H1 (cell line): ENCODE measurements at places on chromosomes 7 and 10.

DNA sequence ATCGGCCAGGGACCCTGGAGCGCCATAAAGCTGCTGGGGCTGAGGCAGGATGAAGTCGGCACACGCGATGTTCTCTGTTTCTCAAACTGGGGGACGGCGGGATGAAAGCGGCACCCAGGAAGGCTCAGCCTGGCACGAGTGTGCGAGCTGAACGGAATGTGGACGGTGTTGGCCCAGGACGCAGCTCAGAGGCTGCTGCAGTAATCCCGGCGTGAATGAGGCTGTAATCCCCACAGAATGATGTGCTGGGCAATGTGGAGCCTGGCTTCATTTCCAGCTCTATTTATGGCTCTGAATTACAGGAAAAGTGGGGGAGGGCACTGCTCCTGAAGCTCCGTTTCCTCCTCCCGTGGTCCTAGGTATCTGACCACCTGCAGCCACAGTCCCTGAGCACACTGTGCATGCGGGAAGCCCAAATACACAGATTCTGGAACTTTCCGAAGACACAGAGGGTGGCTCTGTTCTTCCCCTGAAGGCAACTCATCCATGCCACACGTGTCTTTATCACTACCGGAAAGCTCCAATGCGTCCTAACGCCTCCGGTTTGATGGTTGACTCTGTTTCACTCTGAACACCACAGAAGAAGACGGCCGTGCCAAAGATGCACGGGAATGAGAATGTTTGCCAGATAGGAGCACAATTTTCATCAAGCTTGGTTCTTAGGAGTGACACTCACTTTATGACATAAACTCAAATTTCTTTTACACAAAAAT is 37.6 kb downstream of the KLF6 start:
- no peak for DNase-seq
- H3K27me3 ChIP-seq: no peaks in the 10 kb centered on the region
- H3K4me1 ChIP-seq: no peaks in the 10 kb centered on the region; the same call in 1 of the 2 replicates

DNA sequence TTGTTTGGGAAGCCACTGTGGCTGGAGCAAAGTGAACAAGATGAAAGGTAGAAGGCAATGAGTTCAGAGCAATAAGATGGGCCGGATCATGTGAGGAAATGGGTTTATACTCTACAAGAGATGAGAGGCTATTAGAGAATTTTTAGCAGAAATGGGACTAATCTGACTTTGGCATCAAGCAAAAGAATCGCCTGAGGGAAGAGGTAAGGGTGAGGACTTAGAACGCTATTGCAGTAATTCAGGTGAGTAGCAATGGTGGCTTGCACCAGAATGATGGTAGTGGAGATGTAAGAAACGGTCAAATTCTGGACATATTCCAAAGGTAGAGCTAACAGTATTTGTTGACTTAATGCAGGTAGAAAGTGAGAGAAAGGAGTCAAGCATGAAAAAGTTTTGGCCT is 29.5 kb upstream of the AKAP9 start:
- no peak for DNase-seq
- no peak overlapping the region for H3K4me3 ChIP-seq
- no peak overlapping the region for H3K27ac ChIP-seq
- H3K27me3 ChIP-seq: no peaks in the 10 kb centered on the region
- H3K36me3 ChIP-seq: no peaks in the 10 kb centered on the region

DNA sequence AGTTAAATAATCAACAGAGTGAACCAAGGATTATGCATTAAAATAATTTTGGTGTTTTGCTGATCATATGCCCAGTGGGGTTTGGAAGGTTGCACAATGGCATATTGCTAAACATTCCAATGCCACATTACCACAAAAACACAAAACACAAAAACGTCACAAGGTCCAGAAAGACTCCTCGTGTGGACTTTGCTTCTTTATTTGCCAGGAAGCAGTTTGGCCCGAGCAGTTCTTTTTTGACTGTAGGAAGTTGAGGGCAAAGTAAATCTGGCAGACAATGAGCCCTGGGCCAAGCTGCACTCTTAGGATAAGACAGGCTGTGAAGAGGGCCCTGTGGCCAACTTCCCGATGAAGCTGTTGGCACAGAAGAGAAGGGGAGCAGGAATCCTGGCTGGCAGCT is 39.2 kb upstream of the SLC35B4 start:
- H3K36me3 ChIP-seq: no peaks in the 10 kb centered on the region
- H3K27me3 ChIP-seq: no peaks in the 10 kb centered on the region
- no peak overlapping the region for H3K27ac ChIP-seq
- no peak overlapping the region for H3K4me3 ChIP-seq
- no peaks in the 10 kb centered on the region for H3K4me1 ChIP-seq

GRCh38 chr7:133836666-133837065 is 290.5 kb upstream of the LRGUK start:
- H3K4me1 ChIP-seq: no peaks in the 10 kb centered on the region
- H3K27ac ChIP-seq: no peak overlapping the region
- H3K36me3 ChIP-seq: no peaks in the 10 kb centered on the region
- no peaks in the 10 kb centered on the region for H3K27me3 ChIP-seq

- H3K4me1 ChIP-seq: peaks cover 4% of the 10 kb centered on the region
- H3K4me3 ChIP-seq: no peak overlapping the region
- H3K27me3 ChIP-seq: no peaks in the 10 kb centered on the region
Measured at GRCh38 chr10:109902992-109903947, 20.0 kb downstream of the XPNPEP1 start.

- H3K4me3 ChIP-seq: peak overlapping the region; percentile 72
- no peaks in the 10 kb centered on the region for H3K36me3 ChIP-seq
- DNase-seq: no peak
- no peaks in the 10 kb centered on the region for H3K4me1 ChIP-seq
- no peak overlapping the region for H3K27ac ChIP-seq
Measured at GRCh38 chr10:116741391-116742351, 695 bp downstream of the HSPA12A start.

GRCh38 chr10:92124616-92125143 is 166.2 kb downstream of the CPEB3 start:
- H3K4me1 ChIP-seq: no peaks in the 10 kb centered on the region
- H3K27me3 ChIP-seq: no peaks in the 10 kb centered on the region
- H3K27ac ChIP-seq: no peak overlapping the region
- no peak overlapping the region for H3K4me3 ChIP-seq

- no peak overlapping the region for H3K4me3 ChIP-seq
- no peaks in the 10 kb centered on the region for H3K4me1 ChIP-seq
- no peaks in the 10 kb centered on the region for H3K36me3 ChIP-seq
- H3K27ac ChIP-seq: no peak overlapping the region
- H3K27me3 ChIP-seq: no peaks in the 10 kb centered on the region
Measured at GRCh38 chr10:3347413-3348182, 175.0 kb upstream of the PITRM1 start.

GRCh38 chr10:89591796-89592271 is 53.2 kb downstream of the PANK1 start:
- H3K27ac ChIP-seq: no peak overlapping the region
- no peaks in the 10 kb centered on the region for H3K4me1 ChIP-seq
- no peak for DNase-seq
- no peak overlapping the region for H3K4me3 ChIP-seq

GRCh38 chr10:63467841-63468240 is 2.1 kb upstream of the JMJD1C start:
- peaks cover 4% of the 10 kb centered on the region for H3K4me1 ChIP-seq
- no peaks in the 10 kb centered on the region for H3K27me3 ChIP-seq
- DNase-seq: no peak
- no peak overlapping the region for H3K27ac ChIP-seq

DNA sequence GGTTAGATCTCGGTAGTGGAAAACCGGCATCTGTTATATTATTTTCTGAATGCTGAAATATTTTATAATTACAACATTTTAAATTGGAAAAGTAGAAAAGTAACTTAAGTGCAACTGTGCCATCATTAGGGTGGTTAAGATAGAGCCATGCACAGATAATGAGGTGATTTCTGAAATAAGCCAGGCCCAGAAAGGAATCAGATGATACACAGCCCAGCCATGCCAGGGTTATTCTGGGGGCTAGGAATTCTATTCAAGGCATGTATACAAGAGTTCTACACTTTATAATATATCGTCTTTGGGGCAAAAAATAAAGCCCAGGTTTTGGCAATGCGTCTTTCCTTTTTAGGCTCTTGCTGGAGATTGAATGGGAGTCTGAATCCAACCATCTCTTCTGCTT is 128.7 kb downstream of the ITGB8 start:
- H3K36me3 ChIP-seq: no peaks in the 10 kb centered on the region
- H3K27me3 ChIP-seq: no peaks in the 10 kb centered on the region
- no peak for DNase-seq
- no peaks in the 10 kb centered on the region for H3K4me1 ChIP-seq
- no peak overlapping the region for H3K27ac ChIP-seq
- H3K4me3 ChIP-seq: no peak overlapping the region

- H3K27ac ChIP-seq: no peak overlapping the region
- no peak for DNase-seq
- no peaks in the 10 kb centered on the region for H3K36me3 ChIP-seq
- no peaks in the 10 kb centered on the region for H3K27me3 ChIP-seq
Measured at GRCh38 chr10:75314570-75314969, 78.8 kb upstream of the COMTD1 start.

DNA sequence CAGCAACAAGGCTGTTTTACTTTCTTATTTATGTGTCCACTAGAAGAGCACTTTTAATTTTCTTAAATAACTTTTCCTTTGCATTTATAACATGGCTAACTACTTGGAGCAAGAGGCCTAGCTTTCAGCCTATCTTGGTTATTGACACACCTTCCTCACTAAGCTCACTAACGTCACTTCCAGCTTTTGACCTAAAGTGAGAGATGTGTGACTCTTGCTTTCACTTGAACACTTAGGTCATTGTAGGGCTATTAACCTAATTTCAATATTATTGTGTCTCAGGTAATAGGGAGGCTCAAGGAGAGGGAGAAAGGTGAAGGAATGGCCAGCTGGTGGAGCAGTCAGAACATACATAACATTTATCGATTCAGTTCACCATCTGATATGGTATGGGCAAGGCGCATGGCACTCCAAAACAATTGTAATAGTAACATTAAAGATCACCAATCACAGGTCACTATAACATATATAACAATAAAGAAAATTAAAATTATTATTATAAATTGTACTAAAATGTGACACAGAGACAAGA is 95.0 kb upstream of the FAM20C start:
- H3K4me3 ChIP-seq: peak overlapping the region; percentile 26; the same call in 1 of the 2 replicates
- peak overlapping the region; percentile 56; the same call in 1 of the 2 replicates for H3K27ac ChIP-seq
- H3K36me3 ChIP-seq: no peaks in the 10 kb centered on the region; the same call in 1 of the 2 replicates
- H3K4me1 ChIP-seq: peaks cover 18% of the 10 kb centered on the region
- H3K27me3 ChIP-seq: no peaks in the 10 kb centered on the region; the same call in 1 of the 2 replicates

- no peaks in the 10 kb centered on the region for H3K4me1 ChIP-seq
- H3K27ac ChIP-seq: no peak overlapping the region
Measured at GRCh38 chr7:145633513-145633912, 483.1 kb upstream of the CNTNAP2 start.

- no peak for DNase-seq
- no peak overlapping the region for H3K27ac ChIP-seq
- H3K4me3 ChIP-seq: no peak overlapping the region
- no peaks in the 10 kb centered on the region for H3K27me3 ChIP-seq
- no peaks in the 10 kb centered on the region for H3K36me3 ChIP-seq
- no peaks in the 10 kb centered on the region for H3K4me1 ChIP-seq
Measured at GRCh38 chr10:18699849-18700840, 40.9 kb downstream of the ARL5B start.

DNA sequence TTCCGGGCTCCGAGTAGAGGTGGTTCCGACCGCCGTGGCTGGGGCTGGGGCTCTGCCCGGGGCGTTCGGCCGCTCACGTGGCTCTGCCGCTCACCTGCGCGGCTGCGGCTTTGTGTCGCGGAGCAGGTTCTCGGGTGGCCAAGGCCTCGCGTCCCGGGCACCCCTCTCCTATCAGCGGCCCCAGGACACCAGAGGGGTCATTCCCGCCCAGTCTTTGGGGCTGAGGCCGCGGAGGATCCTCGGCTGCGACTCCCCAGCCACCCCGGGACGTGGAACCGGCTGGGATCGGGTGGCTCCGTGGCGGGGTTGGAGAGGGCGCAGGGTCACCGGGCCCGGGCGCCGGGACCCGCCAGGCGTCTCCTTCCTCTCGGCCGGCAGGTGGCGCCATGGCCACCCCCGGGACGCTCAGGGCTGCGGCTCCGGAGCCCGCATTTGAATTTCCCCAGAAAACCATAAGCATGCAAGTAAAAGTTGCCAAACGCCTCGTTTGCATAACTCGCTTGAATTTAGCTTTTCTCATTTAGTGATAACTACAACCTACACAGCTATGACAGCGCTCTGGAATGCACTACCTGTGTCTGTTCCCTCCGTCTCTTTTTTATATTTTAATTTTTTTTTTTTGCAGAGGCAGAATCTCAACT is 1.2 kb downstream of the COL26A1 start:
- 0 out of 2 replicates have a peak, but pooled peaks cover 3% of the 10 kb centered on the region for H3K4me1 ChIP-seq
- peak overlapping the region; percentile 86; the same call in 1 of the 2 replicates for H3K27ac ChIP-seq
- H3K36me3 ChIP-seq: no peaks in the 10 kb centered on the region
- peak overlapping the region; percentile 64 for H3K4me3 ChIP-seq
- no peaks in the 10 kb centered on the region for H3K27me3 ChIP-seq
- DNase-seq: no peak

- DNase-seq: no peak
- no peak overlapping the region for H3K4me3 ChIP-seq
- no peaks in the 10 kb centered on the region for H3K36me3 ChIP-seq
- H3K27me3 ChIP-seq: no peaks in the 10 kb centered on the region
- H3K4me1 ChIP-seq: no peaks in the 10 kb centered on the region
- no peak overlapping the region for H3K27ac ChIP-seq
Measured at GRCh38 chr10:13110908-13111307, 10.9 kb downstream of the OPTN start.

DNA sequence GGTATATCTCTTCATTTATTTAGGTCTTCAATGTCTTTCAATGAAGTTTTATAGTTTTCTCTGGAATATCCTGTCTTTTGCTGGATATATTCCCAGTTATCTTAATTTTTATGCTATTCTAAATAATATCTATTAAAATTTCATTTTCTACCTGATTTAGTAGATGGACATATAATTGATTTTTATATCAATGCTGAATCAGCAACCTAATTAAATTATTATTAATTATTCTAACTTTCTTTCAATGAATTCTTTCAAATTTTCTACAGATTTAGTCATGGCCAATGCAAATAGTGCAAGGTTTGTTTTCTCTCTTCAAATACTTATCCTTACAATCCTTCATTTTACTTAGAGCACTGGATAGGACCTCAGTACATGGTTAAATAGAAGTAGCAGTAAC is 56.8 kb downstream of the DENND11 start:
- H3K27ac ChIP-seq: no peak overlapping the region
- no peaks in the 10 kb centered on the region for H3K27me3 ChIP-seq
- no peak overlapping the region for H3K4me3 ChIP-seq
- peaks cover 3% of the 10 kb centered on the region for H3K36me3 ChIP-seq
- H3K4me1 ChIP-seq: no peaks in the 10 kb centered on the region; the same call in 1 of the 2 replicates
- DNase-seq: no peak
